Iris pigment epithelial cell (primary cell): ENCODE measurements at places on chromosomes 1 and 21.

GRCh38 chr1:1540090-1540817 is at the start of gene TMEM240:
TMEM240 (minus strand) TSS chr1:1540624; CDS start chr1:1540346, 278 bp downstream.
- DNase-seq, result peak; percentile 82

- DNase-seq, result no peak
Measured at GRCh38 chr1:87759421-87760087, 430.9 kb downstream of the LMO4 start.

GRCh38 chr1:66044912-66045311 is 252.2 kb downstream of the PDE4B start:
- no peak for DNase-seq

GRCh38 chr1:7356079-7356478 is 415.0 kb upstream of the VAMP3 start:
- DNase-seq, result no peak

GRCh38 chr1:160226623-160227022 is 21.4 kb downstream of the PEA15 start:
- DNase-seq, result no peak

GRCh38 chr1:232983375-232983774 is 33.0 kb downstream of the NTPCR start:
- no peak for DNase-seq

- DNase-seq, result no peak
Measured at GRCh38 chr21:45631540-45631939, 12.0 kb upstream of the PCBP3 start.

GRCh38 chr1:225413708-225414375 is 14.0 kb downstream of the LBR start:
- no peak for DNase-seq

DNA sequence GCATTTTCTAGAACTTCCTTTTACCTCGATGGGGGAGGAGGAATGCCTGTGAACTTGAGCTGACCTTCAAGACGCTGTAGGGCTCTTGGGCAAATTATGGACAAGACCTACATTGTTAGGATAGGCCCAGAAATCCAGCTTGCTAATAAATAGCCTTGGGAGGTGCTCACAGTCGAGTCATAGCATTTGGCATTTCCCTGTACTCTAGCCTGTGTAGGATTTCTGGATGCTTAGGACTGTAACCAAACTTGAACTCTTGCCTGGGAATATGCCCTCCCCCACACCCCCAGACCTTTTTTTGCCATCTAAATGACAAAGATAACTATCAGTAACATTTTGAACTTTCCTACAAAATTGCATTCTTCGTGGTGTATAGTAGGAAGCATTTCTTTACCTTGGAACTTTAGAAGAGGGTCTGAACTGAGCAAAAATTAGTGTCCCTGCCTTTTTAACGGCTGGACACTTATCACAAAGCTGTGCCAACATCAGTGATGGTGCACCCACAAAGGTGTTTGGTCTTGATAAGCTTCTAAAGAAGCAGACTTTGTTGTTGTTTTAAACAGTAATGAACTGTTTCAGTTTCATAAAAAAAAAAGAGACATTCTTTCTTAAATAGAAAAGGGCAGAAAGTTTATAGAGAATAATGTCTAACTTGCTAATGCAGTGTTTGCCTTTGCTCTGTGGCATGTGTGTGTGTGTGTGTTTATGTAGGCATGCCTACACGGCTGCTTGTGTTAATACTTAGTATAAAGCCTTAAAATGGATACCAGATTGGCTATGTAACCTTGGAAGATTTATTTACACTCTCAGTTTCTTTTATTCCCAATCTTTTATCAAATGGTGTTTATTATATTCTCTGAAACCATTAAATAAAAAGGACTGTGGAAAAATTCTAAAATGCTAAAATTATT is 88.2 kb downstream of the NFIA start:
- DNase-seq, result peak; percentile 56

GRCh38 chr1:66373157-66373591 is 160.8 kb upstream of the SGIP1 start:
- no peak for DNase-seq

DNA sequence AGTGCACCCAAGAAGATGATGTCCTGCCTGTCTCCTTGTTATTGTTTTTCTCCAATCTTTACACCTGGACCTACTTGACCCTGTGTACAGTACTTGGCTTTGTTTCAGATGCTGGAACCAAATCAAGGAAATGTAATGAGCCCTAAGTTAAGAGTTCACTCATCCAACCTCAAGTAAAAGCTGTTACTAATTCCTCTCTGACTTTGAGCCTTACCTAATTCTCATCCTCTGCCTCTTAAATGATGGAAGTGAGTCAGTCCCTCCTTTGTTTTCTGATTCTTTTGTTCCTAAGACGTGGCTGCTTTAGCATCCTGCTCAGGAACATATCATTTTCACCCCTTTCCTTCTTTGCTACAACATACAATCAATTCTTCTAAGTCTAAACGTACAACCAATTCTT is 15.3 kb upstream of the PLA2G4A start:
- DNase-seq, result peak; percentile 39

DNA sequence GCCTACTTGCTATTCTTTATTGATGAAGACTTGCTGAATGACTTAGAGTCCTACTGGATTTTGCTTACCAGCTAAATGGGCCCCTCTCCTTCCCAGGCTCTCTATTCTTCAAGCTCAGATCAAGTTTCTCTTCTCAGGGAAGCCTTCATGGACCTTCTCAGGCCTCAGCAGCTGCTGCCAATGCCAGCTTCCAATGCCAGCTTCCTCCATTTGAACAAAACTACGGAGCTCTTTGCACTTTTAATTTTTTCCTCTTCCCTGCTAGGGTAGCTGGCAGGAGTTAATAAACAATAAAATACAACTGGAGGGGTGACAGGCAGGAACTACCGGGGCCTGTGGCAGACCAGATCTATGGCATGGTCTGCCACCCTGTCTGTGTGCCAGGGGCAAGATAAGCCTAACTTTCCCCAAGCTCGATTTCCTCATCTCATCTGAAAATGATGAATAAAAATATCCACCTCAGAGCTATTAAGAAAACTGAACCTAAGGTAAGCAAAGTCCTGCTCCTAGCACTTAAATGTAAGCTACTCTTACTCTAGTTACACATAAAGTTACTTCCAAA is 995 bp upstream of the IPO13 start:
- DNase-seq, result no peak

DNA sequence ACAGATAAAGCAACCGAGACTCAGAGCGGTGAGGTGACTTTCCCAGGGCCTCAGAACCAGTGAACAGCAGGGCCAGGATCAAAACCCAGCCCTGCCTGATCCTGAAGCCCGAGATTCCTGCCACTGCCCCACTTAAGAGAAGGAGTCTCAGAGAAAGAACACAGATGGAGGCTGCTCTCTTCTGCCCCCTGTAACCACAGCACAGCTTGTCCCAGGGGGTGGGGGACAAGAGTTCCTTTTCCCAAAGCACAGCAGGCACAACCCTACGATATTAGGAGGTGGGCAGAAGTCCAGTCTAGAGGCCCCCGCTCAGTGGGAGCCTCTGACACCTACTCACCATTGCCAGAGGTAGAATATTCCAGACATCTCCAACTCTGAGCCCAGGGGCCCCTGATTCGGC is 24.0 kb upstream of the VWA5B1 start:
- no peak for DNase-seq

DNA sequence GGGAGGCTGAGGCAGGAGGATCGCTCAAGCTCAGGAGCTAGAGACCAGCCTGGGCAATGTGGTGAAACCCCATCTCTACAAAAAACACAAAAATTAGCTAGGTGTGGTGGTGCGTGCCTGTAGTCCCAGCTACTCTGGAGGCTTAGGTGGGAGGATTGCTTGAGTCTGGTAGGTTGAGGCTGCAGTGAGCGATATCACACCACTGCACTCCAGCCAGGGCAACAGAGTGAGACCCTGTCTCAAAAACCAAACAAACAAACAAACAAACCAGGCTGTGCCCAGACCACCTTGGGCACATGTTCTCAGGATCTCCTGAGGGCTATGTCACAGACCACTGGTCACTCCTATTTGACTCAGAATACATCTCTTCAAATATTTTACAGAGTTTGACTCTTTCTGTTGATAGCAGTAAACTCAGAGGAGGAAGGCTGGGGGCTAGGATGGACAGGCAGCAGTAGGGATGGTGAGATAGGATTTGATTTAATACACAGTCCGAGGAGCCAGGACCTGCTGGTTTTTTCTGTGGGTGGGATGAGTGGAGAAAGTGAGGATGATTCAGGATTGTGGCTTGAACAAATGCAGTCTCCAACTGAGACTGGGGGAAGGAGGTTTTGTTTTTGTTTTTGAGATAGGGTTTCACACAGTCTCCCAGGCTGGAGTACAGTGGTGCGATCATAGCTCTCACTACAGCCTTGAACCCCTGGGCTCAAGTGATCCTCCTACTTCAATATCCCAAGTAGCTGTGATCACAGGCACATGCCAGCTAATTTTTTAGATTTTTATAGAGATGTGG is 46.5 kb downstream of the OLFML3 start:
- peak; percentile 63 for DNase-seq

DNA sequence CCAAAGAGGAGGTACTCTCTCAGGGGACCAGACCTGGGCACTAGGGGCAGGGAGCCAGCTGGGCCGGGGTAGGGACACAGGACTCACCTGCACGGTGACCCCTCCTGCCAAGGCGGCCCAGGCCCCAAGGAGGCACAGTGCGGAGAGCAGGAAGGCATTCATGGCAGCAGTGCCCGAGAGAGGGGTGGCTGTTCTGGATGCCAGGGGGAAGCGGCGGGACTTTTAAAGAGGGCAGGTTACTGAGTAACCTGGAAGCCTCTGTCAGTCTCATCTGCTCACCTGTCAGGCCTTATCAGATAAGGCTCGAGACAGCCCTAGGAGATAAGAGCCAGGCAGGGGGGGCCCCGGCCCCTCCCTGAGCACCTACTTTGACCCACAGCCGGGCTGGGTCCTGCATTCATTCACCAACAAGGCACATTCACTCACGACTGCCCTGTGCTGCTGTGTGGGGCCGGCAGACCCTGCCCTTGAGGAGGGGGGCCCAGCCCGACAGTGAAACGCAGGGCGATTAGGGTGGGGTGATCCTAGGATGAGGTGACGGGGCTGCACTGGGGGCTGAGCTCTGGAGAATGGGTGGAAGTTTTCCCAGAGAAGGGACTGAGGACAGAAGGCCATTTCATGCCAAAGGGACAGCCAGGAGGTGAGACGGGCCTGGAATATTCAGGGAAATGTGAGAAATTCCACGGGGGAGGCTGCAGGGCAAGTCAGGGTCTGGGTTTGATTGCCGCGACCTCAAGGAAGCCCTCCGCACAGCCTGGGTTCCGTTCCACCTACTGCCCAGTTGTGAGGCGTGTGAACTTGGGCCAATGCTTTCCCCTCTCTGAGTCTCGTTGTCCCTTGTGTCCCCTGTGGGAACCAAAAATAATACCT is at the start of gene GUCA2A:
Gene GUCA2A (minus strand): TSS at position 195 of the 870 bp plus-strand sequence. CDS start 33 bp downstream, at position 162.
- DNase-seq, result no peak

DNA sequence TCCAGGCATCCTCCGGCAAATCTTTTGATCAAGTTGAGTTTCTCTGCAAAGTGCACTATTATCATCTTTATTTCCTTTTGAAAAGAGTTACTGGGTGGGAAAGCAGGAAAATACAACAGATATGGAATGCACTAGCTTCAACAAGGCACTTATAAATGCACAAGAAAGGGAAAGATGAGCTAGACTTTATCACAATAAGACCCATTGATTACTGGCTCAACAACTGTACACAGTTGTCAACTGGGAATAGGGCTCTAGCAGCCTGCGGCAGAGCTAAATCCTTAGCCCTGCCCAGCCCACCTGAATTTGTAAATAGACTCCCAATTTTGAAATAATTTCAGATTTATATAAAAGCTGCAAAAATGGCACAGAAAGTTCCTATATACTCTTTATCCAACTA is 111.4 kb downstream of the CSMD2 start:
- DNase-seq, result no peak

DNA sequence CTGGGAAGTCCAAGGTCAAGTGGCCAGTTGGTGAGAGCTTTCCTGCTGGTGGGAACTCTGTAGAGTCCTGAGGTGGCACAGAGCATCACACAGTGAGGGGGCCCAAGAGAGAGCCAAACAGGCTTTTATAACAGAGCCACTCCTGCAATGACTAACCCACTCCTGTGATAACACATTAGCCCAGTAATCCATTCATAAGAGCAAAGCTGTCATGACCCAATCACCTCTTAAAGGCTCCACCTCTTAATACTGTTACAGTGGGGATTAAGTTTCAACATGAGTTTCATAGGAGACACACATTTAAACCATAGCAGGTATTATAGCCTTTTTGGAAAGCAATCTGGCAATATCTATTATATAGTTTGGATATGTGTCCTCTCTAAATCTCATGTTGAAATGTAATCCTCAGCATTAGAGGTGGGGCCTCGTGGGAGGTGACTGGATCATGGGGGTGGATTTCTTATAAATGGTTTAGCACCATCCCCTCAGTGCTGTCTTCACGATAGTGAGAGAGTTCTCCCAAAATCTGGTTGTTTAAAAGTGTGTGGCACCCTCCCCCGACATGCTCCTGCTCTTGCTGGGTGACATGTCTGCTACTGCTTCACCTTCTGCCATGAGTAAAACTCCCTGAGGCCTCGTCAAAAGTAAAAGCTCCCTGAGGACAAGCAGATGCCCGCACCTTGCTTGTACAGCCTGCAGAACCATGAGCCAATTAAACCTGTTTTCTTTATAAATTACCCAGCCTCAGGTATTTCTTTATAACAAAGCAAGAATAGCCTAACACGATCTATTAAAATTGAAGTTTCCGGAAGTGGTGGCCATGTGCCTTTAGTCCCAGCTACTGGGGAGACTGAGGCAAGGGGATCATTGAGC is 64.5 kb downstream of the CD58 start:
- DNase-seq, result no peak

DNA sequence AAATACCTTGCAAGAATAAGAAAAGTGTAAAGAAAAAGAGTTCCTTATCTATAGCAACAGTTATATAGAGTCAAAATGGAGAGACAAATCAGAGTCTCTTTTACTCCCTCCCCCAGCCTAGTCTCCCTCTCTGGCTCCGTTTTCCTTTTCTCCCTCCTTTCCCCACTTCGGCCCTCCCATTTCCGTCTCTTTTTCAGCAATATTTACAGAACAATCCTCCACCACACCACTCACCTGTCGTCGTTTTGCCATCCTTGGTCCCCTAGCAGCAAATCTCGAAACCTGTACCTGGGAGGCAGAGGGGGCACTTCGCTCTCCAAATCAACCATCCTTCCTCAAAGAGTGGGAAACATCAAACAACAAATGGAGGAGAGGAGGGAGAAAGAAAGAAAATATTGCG is 259 bp downstream of the KCNT2 start:
- DNase-seq, result peak; percentile 5

DNA sequence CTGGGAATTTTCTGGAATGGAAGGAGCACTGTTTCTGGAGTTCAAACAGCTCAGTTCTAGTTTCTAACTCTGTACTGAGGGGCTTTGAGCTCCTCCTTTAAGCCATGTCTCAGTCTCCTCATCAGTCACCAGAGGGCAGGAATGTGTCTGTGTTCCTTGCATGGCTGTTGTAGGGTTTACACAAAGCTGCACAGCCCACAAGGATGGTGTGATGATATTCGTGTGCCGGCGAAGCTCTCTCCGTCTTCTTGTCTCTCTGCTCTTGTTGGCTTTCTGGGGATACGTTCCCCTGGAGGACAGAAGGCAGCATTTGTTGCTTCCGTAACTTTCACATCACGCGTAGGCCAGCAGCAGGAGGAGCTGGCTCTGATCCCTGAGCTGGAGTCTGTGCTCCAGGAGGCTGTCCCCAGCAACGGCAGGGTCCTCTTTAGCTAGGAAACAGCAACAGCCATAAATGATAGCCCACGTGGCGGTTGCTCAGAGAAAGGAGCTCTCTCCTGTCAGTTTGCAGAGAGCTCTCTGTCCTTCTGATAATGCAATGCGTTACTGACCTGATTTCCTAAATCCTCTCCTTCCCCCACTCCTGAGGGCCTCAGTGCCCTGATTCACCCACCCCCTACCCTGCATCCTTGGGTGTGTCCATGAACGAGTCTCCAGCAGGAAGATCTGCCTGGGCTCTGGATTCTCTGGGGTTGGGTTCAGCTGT is 189.2 kb upstream of the VAMP3 start:
- DNase-seq, result no peak
